ENCODE measurements at places on chromosomes 3 and 15. TPM values are rescaled to one million over a fixed set of nuclear protein-coding genes. Genes with fewer than 3 reads are reported as not detected.

GRCh38 chr3:103440539-103441203, 1005.9 kb downstream of the ZPLD1 start:
- no peaks in the 10 kb centered on the region for H3K4me1 ChIP-seq
- H3K27ac ChIP-seq, result no peak overlapping the region
- no peaks in the 10 kb centered on the region for H3K27me3 ChIP-seq
- no peak overlapping the region for H3K4me3 ChIP-seq
- no peak for DNase-seq
- no peaks in the 10 kb centered on the region for H3K36me3 ChIP-seq

The MESP2 gene
- 0.83 TPM for total RNA-seq

The POPDC2 gene
- not detected for total RNA-seq

DNA sequence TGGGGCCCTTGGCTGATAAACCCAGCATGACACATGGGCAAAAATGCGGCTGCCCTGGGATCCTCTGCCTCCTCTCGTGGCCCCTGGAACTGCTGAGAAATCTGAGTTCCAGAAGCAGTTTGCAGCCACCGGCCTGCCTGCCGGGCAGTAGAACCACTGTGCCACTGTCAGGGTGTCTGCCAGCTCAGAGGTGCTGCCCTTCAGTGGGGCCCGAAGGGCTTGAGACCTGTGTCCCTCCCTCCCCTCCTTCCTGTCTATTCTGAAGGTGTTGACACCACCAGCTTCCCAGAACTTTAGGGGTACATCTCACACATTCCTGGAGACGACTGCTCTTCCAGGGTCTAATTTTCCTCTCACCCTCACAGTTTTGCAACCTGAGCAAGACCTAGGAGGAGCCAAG, 88.2 kb upstream of the POMGNT2 start:
- H3K27me3 ChIP-seq, result no peaks in the 10 kb centered on the region
- no peak for DNase-seq
- H3K4me3 ChIP-seq, result no peak overlapping the region
- no peaks in the 10 kb centered on the region for H3K36me3 ChIP-seq
- H3K27ac ChIP-seq, result no peak overlapping the region
- no peaks in the 10 kb centered on the region for H3K4me1 ChIP-seq

DNA sequence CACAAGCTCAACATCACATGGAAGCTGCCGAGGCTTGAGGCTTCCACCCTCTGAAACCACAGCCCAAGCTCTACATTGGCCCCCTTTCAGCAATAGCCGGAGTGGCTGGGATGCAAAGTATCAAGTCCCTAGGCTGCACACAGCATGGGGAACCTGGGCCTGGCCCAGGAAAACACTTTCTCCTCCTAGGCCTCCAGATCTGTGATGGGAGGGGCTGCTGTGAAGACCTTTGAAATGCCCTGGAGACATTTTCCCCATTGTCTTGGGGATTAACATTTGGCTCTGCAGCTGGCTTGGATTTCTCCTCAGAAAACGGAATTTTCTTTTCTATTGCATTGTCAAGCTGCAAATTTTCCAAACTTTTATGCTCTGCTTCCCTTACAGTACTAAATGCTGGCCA, 18.2 kb downstream of the HRG start:
- H3K4me3 ChIP-seq, result no peak overlapping the region
- H3K27me3 ChIP-seq, result no peaks in the 10 kb centered on the region
- H3K27ac ChIP-seq, result no peak overlapping the region
- no peaks in the 10 kb centered on the region for H3K36me3 ChIP-seq
- DNase-seq, result no peak
- no peaks in the 10 kb centered on the region for H3K4me1 ChIP-seq

The SPCS1 gene
- total RNA-seq, result 138 TPM

The IL20RB gene
- 110 TPM for total RNA-seq

The EDEM1 gene
- total RNA-seq, result 42.3 TPM

The KIF15 gene
- total RNA-seq, result 3.6 TPM

DNA sequence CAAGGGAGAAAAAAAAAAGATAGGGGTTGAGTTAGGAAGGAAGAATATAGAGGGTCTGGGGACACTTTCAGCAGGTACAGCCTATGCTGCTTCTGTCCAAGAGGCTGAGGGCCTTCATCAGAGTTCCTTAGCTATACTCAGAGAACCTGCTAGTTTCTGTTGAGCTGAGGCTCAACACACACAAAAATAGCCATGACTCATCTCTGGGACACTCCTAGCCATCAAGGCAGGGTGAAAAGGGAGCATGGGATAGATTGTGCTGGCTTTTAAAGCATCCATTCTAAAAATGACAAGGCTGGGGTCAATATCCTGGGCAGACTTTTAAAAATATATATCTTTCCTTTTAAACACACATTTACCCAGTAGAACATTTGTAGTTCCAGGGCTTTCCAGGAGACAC, 2.8 kb upstream of the RTP2 start:
- no peaks in the 10 kb centered on the region for H3K27me3 ChIP-seq
- no peak overlapping the region for H3K4me3 ChIP-seq
- H3K27ac ChIP-seq, result no peak overlapping the region
- no peak for DNase-seq
- H3K4me1 ChIP-seq, result no peaks in the 10 kb centered on the region

DNA sequence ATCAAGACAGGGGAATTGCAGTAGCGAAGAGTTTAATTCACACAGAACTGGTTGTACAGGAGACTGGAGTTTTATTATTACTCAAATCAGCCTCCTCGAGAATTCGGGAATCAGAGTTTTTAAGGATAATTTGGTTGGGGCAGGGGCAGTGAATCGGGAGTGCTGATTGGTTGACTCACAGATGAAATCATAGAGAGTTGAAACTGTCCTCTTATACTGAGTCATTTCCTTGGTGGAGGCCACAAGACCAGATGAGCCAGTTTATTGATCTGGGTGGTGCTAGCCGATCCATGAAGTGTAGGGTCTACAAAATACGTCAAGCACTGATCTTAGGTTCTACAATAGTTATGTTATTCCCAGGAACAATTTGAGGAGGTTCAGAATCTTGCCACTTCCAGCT, 5.3 kb upstream of the ZNF770 start:
- H3K4me1 ChIP-seq, result no peaks in the 10 kb centered on the region
- H3K27ac ChIP-seq, result peak overlapping the region; percentile 75
- no peak overlapping the region for H3K4me3 ChIP-seq

GRCh38 chr15:27764339-27764738, 334.8 kb downstream of the OCA2 start:
- no peaks in the 10 kb centered on the region for H3K4me1 ChIP-seq
- no peak overlapping the region for H3K27ac ChIP-seq
- H3K4me3 ChIP-seq, result no peak overlapping the region
- H3K27me3 ChIP-seq, result no peaks in the 10 kb centered on the region

The ZCWPW2 gene
- 0.35 TPM for total RNA-seq
